ENCODE measurements at places on chromosomes 1 and 21.
A peak's percentile ranks its signal among the peaks of the same experiment; 100 is the strongest.

DNA sequence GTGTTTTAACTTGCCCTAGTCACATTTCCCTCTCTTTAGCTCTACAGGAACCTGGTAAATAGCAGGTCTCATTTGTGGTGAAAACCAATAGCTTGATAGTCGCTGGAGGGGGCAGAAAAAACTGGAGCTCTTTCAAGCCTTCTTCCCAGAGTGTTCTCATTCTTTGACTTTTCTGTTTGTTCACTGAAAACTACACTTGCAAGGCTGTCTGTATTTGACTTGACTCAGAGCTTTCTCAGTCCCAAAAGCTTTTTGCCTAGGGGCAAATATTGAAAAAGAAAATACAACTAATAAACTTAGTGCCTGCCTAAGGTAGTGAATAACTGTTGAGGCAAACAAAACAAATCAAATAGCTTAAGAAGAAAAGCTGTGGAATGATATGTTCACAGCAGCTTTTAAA, 217.1 kb upstream of the CHRM3 start:
- no peaks in the 10 kb centered on the region for H3K27me3 ChIP-seq
- no peak for DNase-seq
- H3K27ac ChIP-seq, result no peak overlapping the region

DNA sequence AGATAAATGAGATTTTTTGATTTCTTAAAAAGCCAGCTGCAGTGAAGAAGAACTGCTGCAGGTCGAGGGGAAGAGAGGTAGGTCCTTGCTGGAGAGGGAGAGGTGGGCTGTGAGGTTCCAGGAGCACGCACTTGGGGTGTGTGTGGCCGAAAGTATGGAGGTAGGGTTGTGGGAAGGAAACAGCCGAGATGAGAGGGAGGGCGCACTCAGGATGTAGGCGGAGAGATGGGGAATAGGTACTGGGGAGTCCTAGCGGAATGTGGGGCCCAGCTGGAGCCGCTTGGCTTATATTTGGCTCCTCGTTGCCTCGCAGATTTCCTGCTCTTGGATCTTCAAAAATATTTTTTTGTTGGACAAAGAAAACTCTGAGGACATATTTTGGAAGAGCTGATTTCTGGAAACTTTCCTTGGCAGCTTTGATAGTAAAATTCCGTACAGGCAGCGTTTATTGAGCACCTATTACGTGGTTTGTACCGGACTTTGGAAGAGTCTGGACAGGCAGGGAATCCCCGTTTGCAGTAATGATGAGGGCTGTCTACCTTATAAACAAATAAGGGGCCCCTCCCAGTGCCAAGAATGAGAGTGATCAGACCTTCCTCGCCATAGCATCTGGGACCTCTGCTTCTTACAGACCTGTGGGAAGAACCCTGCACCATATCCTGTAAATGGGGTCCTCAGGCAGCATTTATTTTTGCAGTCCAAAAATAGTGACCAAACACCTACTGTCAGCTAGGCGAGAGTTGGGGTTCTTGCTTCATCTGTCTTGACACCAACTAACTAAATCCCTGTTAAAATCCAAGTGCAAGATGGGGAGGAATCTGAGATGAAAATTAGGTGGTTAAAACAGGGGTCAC, 1.5 kb downstream of the LRRC8D start:
- H3K4me3 ChIP-seq, result peak overlapping the region; percentile 74
- H3K36me3 ChIP-seq, result no peaks in the 10 kb centered on the region
- H3K27ac ChIP-seq, result peak overlapping the region; percentile 3
- no peaks in the 10 kb centered on the region for H3K27me3 ChIP-seq
- no peak for DNase-seq

DNA sequence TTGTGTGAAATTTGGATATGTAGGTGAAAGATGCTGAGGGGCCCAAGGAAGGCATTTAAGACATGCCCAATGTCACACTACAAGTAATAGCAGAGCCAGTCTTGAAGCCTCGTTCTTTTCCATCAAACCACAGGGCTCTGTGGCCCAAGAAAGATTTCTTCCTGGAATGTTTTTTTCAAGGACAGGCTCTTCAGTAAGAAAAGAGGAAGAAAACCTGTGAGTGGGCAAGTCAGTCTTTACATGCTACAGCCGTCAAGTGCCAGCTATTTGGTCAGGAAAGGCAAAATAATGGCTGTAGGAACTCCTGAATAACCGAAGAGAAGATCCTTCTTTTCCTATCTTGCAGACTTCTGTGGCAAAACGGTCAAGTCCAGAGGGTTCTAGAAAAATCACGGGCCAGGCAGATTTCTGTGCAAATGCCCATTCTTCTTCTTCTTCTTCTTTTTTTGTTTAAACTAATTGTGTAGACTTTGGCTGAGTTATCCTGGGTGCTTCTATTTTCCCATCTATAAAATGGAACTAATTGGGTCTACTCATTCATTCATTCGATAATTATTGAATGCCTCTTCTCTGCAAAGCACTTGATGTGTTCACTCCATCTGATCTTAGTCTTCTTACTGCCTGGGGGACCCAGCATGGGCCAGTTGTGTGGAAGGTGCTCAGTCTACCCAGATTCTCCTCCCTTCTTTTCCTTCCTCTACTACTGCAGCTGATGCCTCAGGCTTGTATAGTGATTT, 1.9 kb upstream of the ID3 start:
- peaks cover 43% of the 10 kb centered on the region for H3K27me3 ChIP-seq
- H3K4me1 ChIP-seq, result peaks cover 37% of the 10 kb centered on the region
- H3K27ac ChIP-seq, result no peak overlapping the region

- no peaks in the 10 kb centered on the region for H3K36me3 ChIP-seq
- H3K4me3 ChIP-seq, result no peak overlapping the region
- no peaks in the 10 kb centered on the region for H3K4me1 ChIP-seq
- H3K27me3 ChIP-seq, result no peaks in the 10 kb centered on the region
Observed at GRCh38 chr1:192303029-192303428, 13.8 kb upstream of the RGS21 start.

DNA sequence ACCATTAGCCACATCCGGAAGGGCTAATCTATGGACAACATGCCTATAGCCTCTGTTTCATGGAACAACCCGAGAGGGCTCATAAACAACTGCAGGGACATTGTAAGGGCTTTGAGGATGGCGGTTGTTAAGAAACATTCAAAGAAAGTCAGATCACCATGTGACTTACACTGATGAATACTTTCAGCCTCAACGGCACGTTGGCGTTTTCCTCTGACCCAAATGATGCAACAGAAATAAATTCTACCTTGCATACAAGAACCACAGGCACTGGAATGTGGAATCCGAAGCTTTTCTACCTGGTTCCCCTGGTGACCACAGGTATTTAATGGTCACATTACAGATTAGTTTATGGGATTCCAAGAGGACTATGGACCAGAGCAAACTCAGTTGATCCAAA, 107.0 kb downstream of the CLIC6 start:
- no peaks in the 10 kb centered on the region for H3K27me3 ChIP-seq
- no peaks in the 10 kb centered on the region for H3K4me1 ChIP-seq
- no peak overlapping the region for H3K4me3 ChIP-seq
- H3K36me3 ChIP-seq, result no peaks in the 10 kb centered on the region

DNA sequence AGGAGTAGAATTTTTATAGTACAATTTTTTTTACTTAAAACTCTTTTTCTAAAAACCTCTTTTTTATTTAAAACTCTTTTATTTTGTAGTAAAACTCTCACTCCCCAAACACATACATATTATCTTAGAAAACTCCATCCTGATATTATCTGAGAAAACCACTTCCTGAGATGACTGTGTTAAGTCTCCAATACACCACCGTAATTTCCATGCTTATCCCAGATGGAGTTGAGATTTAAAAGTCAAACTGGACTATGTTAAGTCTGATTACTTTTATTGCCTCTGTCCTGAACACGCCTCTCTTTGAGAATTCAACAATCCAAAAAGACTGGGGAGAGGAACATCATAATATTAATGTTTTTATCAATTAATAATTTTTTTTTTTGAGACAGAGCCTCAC, 3.7 kb downstream of the SEC16B start:
- H3K4me3 ChIP-seq, result no peak overlapping the region
- no peaks in the 10 kb centered on the region for H3K36me3 ChIP-seq
- no peaks in the 10 kb centered on the region for H3K27me3 ChIP-seq
